Left lung (tissue), 14 donors: ENCODE measurements at places on chromosomes 6 and 20.
A peak's percentile ranks its signal among the peaks of the same experiment; 100 is the strongest.

GRCh38 chr20:1423625-1424106, 30.8 kb upstream of the FKBP1A start:
- DNase-seq, result peak; percentile 44

- no peak for DNase-seq
These were observed 44.7 kb upstream of the ECI2 start for GRCh38 chr6:4179960-4180651.

GRCh38 chr6:123518441-123519188, 118.1 kb downstream of the TRDN start:
- no peak for DNase-seq

- no peak for DNase-seq
These were observed 27.0 kb upstream of the ZBP1 start for GRCh38 chr20:57647006-57647932.

GRCh38 chr6:14930366-14930989, 315.4 kb upstream of the JARID2 start:
- no peak for DNase-seq

GRCh38 chr20:54139188-54139587, 34.6 kb downstream of the CYP24A1 start:
- no peak for DNase-seq

DNA sequence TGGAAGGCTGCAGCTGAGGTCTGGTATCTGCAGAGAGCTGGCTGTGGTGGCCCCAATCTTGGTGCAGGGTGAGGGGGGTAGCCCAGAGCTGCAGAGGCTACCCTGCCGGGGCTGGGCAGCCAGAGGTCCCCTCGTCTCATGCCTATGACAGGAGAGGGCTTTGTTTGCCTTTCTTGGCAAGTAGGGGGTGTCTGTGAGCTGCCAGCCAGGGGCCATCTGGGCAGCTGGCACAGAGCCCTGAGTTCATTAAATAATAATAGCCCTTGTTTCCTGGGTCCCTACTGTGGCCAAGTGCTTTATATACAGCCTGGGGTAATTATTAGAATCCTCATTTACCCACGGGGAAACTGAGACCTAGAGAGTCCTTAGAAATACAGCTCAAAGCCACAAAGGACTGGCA, 66.6 kb downstream of the EZR start:
- peak; percentile 36 for DNase-seq

DNA sequence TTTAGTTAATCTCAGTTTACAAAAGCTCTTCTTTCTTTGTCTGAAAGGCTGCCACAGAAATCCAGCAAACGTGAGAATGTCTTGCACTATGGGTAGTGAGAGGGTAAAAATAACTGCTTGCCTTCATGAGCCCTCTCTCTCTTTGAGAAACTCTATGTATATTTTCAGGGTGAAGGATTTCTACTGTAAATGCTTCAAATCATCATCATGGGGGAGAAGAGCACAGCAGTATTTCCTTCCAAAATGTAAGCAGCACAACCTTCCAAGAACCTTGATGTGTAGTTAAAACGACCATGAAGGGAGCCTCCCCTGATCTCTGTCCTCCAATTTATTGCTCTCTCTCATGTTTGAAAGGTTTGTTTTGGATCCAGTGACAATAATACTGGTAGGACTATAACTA, 141.3 kb upstream of the CENPW start:
- no peak for DNase-seq

- DNase-seq, result no peak
These were observed 76.8 kb downstream of the KCNB1 start for GRCh38 chr20:49405696-49406095.

DNA sequence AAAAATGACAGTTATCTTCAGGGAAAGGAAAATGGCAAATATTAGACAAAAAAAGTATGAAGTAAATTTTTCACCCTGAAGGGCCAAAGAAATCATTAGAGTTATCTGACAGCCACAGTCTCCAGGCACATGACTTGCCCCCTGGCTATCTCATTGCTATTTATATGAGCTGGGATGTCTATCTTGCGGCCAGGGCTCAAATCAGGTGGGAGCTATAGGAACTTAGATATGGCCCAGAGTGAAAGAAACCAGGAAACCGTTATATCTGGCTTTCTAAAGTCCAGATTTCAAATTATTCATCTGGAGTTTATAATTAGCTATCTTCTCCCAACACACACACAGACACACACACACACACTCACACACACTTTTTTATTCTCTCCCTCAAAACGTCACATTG, 135.3 kb upstream of the EEF1E1 start:
- DNase-seq, result no peak

DNA sequence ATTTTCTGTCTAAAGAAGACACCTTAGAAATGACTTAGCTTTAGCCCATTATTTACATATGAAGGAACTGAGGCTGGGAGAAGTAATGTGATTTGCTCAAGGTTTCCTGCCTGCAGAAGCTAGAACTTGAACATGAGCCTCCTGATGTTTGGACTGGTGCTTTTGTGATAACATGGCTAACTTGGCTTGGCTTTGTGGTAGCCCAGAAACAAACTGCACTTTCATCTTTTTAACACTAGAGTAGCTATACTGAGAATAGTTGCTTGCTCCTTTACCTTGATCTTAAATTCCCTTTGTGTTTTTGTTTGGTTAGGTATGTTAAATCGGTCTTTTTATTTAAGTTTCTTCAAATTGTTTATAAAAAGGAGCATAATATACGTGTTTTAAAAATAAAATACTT, 163.5 kb upstream of the MANEA start:
- no peak for DNase-seq

- DNase-seq, result no peak
These were observed 25.0 kb downstream of the PERP start for GRCh38 chr6:138082232-138082631.

GRCh38 chr6:2684103-2684749, 66.5 kb downstream of the MYLK4 start:
- no peak for DNase-seq

- no peak for DNase-seq
These were observed 190.4 kb downstream of the DOK5 start for GRCh38 chr20:54665812-54666211.

GRCh38 chr6:57469072-57469471, 151.6 kb downstream of the PRIM2 start:
- DNase-seq, result no peak

DNA sequence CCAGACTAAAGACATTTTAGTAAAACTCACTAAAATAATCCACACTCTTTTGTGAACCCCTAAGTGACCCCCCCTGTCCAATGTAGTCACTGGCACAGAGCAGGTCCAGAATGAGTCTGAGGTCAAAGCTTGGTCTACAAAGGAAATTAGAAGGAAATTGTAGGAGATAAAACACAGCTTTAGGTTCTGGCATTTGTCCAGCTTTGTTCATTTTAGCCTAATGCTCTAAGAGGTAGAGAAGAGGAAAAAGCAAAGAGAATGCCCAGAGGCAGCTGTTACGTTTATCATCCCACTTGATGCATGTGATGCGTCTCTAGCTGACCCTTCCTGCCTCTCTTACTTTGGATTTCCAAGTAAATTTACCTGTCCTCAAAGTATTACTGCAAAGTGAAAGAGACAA, 62.5 kb downstream of the CNKSR3 start:
- DNase-seq, result peak; percentile 64

DNA sequence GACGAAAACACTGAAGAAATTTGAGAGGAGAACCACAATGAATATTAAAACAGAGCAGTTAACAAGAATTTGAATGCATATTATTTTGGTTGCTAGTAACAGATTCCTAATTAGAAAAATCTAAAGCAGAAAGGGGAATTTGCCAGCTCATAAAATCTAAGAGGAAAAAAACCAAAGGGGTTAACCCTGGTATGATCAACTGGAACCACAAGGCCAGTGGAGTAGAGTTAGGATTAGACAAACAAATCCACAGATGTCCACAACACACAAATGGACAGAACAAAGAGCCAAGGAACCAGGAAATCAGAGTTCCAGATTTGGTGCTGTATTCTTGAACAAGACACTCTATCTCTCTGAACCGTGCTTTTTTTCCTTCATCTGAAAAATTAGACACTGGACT, 195.0 kb downstream of the TASP1 start:
- DNase-seq, result no peak

DNA sequence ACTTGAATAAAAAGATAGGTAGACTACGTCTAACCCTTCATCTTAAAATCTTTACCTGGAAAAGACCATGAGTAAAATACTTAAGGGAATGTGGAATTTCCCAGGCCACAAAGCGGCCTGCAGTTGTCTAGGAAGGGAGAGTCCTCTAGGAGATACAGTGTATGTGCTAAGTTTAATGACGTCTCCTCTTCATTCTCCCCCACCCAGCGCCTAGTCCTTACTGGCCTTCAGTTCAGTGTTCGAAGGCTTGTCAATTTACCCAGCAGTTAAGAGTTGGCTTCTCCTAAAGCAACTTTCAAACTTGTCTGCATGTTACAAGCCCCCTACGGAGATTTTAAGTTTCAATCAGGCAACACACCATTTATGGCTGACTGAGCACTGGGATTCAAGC, 35.2 kb downstream of the HFE start:
- DNase-seq, result no peak

GRCh38 chr6:132612449-132613108, 11.5 kb downstream of the TAAR2 start:
- DNase-seq, result no peak

- DNase-seq, result peak; percentile 66
These were observed 119.6 kb downstream of the SCML4 start for GRCh38 chr6:107704347-107705013.

DNA sequence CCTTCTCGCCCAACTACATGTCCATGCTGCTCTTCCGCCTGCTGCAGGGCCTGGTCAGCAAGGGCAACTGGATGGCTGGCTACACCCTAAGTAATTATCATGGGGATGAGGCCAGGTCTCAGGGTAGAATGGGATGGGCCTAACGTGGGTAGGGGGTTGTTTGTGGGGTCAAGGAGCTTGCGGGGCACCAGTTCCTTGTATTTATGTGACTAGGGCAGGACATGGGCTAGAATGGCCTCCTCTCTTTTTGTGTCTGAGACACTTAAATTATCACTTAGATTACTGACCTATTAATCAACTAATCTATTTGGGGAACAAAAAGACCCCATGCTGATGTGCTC, 10.7 kb downstream of the SLC22A1 start:
- no peak for DNase-seq

- no peak for DNase-seq
These were observed 56.5 kb downstream of the PTPRK start for GRCh38 chr6:128463942-128464341.

DNA sequence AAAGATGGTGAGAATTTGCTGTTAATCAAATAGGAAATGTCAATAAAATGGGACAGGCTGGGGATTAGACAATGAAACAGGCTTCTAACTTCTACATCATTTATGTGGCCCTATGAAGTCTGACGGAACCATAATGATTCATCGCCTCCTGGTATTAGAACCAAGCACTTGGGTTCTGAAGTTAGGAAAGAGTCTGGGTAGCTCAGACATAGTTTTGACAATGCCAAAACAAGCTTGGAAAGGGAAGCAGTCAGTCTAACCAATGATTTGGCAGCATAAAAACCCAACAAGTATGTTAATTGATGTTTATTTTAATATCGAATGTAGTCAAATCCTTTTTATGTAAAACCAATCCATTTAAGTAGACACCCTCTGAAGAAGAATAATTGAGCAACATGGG, 160.8 kb upstream of the RSPO3 start:
- no peak for DNase-seq

DNA sequence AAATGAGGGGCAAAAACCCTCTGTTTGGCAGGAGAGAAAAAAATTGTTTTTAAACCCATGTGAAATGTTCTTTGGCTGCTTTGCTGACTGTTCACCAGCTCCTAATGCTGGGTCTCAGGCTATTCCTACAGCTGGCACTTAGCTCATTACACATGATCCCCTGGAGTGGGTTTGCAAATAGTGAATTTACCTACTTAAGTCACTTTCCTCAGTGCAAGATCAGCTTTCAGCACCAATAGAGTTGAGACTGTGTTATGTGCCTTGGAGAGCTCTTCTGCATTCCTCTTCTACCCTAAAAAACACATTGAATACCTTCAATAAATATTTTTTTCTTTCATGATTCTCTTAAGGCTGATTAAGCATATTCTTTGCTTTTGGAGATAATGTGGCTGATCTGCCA, 58.4 kb upstream of the PRDM1 start:
- no peak for DNase-seq

DNA sequence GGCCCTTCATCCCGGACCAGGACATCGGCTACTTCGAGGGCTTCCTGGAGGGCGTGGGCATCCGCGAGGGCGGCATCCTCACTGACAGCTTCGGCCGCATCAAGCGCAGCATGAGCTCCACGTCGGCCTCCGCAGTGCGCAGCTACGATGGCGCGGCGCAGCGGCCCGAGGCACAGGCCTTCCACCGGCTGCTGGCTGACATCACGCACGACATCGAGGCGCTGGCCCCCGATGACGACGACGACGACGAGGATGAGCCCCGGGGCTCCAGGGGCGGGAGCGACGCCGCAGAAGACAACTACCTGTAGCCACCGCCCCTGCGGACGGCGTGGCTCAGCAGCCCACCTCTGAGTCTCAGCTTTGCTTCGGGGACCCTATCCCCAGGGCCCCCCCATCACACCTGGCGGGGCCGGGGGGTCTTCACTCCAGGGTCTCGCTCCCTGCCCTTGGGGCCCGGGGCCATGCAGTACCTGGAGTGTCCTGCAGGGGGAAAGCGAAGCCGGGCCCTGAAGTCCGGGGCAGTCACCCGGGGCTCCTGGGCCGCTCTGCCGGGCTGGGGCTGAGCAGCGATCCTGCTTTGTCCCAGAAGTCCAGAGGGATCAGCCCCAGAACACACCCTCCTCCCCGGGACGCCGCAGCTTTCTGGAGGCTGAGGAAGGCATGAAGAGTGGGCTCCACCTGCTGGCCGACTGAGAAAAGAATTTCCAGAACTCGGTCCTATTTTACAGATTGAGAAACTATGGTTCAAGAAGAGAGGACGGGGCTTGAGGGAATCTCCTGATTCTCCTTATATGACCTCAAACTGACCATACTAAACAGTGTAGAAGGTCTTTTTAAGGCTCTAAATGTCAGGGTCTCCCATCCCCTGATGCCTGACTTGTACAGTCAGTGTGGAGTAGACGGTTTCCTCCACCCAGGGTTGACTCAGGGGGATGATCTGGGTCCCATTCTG, 20.8 kb upstream of the HCK start:
- peak; percentile 78 for DNase-seq

GRCh38 chr20:59585714-59586409, 18.5 kb upstream of the PHACTR3 start:
- no peak for DNase-seq

DNA sequence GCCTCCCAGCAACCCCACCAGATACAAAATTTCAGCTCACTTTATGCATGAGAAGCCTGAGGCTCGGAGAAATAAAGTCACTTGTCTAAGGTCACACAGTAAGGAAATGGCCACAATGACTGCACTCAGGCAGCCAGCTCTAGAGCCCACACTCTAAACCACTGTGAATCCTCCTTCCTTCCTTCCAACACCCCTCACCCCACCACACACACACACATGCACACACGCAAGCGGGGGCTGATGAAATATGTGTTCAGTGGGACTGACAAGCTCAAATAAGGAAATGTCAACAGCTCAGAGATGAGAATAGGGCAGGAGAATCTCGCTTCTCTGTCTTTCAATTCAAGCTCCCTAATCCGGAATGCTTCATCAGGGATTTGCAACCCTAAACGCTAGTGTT, 6.0 kb upstream of the BPIFA1 start:
- DNase-seq, result no peak

GRCh38 chr20:10781526-10781925, 107.7 kb upstream of the JAG1 start:
- DNase-seq, result no peak

- no peak for DNase-seq
These were observed 128.6 kb upstream of the SLC22A23 start for GRCh38 chr6:3585320-3585935.

- no peak for DNase-seq
These were observed 13.3 kb upstream of the ITPR3 start for GRCh38 chr6:33607784-33608161.
